ENCODE measurements at places on chromosomes 1 and 21. TPM values are rescaled to one million over a fixed set of nuclear protein-coding genes. Genes with fewer than 3 reads are reported as not detected.

Gene PHGDH
- total RNA-seq = 99.7 TPM

Gene SFPQ
- 354 TPM for total RNA-seq

Gene RAB42
- total RNA-seq = not detected

Gene FBLIM1
- not detected for total RNA-seq

Gene PDZK1IP1
- not detected for total RNA-seq

Gene GJA5
- not detected for total RNA-seq

Gene TSPEAR
- total RNA-seq = not detected

Gene ERO1B
- total RNA-seq = 5.7 TPM

Gene MPZ
- total RNA-seq = 4.8 TPM

Gene CYP4Z1
- total RNA-seq = not detected

Gene SPATA45
- total RNA-seq = not detected

Gene SLC45A3
- total RNA-seq = 0.05 TPM

Gene FHAD1
- 0.18 TPM for total RNA-seq

Gene ANXA9
- total RNA-seq = not detected

Measured in activated naive CD4-positive, alpha-beta T cell treated with anti-CD3 and anti-CD28 coated beads, Interleukin-2, amount 10 ng/mL, durations not matched to agents 5 hours and 36 hours (primary cell).